ENCODE measurements at places on chromosomes 1 and 21.
A peak's percentile ranks its signal among the peaks of the same experiment; 100 is the strongest.

- no peak for DNase-seq
Measured at GRCh38 chr1:55375617-55376258, 160.6 kb upstream of the USP24 start.

DNA sequence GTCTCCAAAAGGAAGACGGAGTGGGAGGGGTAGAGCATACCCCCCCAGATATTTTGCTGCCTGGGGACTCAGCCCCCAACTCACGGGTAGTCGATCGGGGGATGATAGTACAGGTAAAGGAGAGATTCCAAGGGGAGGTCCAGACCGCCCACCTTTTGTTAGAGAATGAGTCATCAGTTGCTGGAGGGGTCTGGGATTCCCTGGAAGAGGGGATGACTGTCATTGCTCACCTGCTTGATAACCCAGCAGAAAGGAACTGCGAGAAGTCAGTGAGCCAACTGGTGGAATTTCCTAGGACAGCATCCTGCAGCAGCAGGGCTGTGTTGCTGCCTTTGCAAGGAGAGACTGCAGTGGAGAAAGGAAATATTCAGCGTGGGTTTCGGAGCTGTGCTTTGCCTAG, 64.4 kb downstream of the MACF1 start:
- no peak for DNase-seq

DNA sequence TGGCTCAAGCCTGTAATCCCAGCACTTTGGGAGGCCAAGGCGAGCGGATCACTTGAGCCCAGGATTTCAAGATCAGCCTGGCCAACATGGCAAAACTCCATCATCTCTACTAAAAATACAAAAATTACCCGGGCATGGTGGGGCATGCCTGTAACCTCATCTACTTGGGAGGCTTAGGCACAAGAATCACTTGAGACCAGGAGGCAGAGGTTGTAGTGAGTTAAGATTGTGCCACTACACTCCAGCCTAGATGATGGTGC, 12.0 kb downstream of the PALMD start:
- no peak for DNase-seq

GRCh38 chr1:90996742-90997413, 25.0 kb downstream of the ZNF644 start:
- DNase-seq: no peak

GRCh38 chr1:205805082-205805711, 7.8 kb downstream of the SLC41A1 start:
- DNase-seq: no peak

- no peak for DNase-seq
Measured at GRCh38 chr21:44730951-44731579, 19.7 kb upstream of the TSPEAR start.

DNA sequence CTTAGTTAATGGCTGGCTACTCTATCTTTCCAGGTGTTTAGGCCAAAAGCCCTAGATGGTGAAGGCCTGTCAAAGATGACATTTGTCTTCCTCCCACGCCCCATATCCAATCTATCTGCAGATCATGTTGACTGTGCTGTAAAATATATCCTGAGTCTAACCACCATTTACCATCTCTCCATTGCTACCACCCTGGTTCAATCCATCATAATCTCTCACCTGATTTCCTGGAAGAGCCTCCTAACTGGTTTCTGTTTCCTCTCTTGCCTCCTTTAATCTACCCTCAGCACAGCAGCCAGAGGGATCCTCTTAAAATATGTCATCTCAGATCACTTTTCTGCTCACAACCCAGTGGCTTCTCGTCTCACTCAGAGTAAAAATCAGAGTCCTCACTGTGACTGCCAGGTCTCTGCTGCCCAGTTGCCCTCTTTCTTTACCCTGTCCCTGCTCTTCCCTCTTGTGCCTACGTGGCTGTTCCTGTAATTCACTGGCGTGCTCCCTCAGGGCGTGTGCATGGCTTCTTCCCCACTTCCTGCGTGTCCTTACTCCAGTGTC, 17.8 kb downstream of the TMEM50A start:
- no peak for DNase-seq

GRCh38 chr1:205939690-205940330, 3.4 kb downstream of the SLC26A9 start:
- DNase-seq: no peak

- peak; percentile 41 for DNase-seq
Measured at GRCh38 chr1:41662765-41663437, 178.4 kb upstream of the EDN2 start.

DNA sequence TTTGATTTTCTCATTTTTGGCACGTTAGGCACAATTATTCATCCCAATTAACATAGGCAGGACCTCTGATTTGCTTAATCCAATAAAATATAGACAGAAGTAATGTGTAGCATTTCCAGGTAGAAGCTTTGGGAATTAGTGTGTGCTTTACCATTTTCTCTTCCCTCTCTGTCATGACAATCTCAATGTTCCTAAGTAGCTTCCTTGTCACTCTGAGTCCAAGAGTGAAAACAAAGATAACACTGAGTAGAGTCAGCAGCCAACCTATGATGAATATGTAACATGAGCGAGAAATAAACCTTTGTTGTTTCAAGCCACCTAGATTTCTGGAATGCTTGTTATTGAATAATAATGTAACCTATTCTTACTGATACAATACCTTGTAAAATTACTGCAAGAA, 283.8 kb downstream of the OMA1 start:
- DNase-seq: no peak

DNA sequence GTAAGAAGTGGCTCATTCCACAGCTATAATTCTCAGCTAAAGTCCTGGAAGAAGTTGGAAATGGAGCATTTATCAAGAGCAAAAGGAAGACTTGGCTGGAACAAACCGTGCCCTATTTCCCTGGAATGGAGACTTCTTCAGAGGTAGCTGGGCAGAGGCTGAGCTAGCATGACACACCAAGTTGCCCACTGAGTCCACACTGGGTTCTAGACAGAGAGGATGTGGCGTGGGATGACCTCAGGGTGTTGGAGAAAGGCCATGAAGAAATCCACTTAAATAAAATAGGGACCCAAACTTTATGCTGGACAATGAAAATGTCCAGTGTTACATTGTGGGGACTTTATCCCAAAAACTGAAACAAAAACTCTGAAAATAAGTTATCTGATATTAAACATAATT, 116.2 kb downstream of the KCNJ6 start:
- no peak for DNase-seq

GRCh38 chr1:81351864-81352263, 448.9 kb upstream of the ADGRL2 start:
- DNase-seq: no peak

GRCh38 chr1:205924460-205924790, 18.8 kb downstream of the SLC26A9 start:
- DNase-seq: no peak

DNA sequence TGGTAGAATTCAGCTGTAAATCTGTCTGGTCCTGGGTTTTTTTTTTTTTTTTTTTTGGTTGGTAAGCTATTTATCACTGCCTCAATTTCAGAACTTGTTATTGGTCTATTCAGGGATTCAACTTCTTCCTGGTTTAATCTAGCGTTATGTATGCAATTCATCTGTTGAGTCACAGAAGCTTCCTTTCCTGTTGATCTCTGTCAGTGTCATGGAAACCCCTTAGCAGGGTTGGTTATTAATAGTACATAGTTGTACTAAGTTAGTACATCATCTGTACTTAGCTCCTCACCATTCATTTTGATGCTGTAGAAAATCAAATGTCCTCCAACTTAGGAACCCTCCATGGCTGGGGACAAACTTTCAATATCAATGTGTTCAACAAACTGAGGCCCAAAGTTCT, 51.0 kb upstream of the BARHL2 start:
- DNase-seq: no peak

DNA sequence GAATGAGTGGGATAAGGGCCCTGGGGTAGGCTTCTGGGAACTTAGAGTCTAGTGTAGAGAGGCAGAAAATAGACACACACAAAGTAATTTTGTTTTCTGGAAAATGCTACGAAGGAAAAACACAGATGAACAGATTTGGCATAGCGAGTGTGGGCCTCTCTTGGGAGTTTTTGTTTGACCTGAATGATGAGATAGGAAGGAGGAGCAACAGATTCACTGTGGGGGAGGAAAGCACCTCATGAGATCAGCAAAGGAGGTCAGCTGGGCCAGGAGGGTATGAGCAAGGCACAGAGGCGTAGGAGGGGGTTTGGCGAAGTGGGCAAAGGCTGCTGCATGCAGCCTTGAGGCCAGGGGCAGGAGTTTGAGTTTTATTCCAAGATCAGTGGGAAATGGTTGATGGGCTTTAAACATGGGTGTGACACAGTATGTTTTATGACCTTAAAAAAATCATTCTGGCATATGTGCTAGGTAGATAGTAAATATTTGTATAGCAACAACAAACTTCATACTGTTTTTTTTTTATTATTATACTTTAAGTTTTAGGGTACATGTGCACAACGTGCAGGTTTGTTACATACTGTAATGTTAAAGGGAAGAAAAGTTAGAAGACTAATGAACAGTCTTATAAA, 57.9 kb downstream of the FGGY start:
- DNase-seq: no peak

DNA sequence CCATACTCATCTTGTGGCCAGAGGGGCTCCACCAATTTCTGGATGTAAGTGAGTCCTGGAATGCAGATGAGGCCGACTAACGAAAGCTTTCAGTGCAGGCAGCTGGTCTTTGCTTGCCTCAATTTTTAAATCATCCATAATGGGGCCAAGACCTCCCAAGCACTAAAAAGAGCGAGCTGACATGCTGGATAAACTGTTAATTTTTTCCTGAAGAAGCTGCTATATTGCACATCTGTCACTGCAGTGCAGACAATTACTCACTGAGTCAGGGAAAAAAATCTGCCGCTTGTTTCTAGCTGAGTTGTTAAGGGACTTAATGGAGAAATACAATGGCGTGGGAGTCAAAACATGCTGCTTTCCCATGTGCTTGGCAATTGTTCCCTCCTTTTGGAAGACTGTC, 205.5 kb downstream of the GPATCH2 start:
- DNase-seq: no peak

GRCh38 chr1:32848354-32849063, 22.2 kb downstream of the FNDC5 start:
- no peak for DNase-seq

- no peak for DNase-seq
Measured at GRCh38 chr1:154735061-154735803, 127.2 kb upstream of the ADAR start.

DNA sequence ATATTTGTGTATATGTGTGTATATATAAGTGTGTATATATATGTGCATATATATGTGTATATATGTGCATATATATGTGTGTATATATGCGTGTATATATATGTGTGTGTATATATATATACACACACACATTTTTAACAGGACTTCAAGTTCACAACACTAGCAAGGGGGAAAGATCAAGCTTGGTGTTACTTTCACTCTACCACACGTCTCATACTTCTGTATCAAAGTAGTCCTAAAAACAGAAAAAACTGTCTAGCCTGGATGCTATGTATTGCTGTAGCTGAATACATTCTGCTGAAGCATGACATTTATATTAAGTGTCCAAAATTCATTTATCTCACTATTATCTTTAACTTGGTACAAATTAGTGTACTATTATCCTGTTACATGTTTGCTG, 17.9 kb upstream of the ATP6V1G3 start:
- DNase-seq: no peak

DNA sequence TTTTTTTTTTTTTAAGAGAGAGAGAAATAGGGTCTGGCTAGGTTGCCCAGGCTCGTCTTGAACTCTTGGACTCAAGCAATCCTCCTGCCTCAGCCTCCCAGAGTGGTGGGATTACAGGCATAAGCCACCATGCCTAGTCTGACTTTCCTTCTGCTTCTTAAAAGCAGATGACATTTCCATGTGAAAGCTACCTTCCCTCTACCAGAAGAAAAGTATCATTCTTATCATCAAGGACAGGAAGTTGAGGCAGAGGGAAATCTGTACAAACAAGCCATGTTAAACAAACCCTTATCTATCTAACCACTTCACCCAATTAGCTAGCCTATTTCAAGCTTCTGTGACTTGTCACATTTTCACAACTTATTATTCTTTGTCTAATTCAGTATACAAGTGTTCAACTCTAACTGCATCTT, 54.8 kb downstream of the SAMSN1 start:
- DNase-seq: no peak

DNA sequence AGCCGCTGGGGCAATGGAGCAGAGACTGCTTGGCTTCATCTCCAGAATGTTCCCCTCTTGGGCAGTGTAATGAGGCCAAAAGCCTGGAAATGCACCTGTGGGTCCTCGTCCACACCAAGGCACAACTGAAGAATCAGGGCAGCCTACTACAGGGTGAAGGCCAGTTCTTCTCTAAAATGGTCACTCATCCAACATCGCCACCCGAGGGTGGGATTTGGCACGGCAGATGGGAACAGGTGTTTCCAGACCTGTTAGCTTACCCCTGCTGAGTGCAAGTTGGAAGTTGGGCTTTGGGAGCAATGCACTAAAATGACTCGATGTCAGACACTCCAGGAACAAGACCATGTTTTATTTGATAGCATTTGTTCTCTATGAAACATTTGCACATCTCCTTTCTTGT, 543.7 kb downstream of the NPHP4 start:
- DNase-seq: no peak

DNA sequence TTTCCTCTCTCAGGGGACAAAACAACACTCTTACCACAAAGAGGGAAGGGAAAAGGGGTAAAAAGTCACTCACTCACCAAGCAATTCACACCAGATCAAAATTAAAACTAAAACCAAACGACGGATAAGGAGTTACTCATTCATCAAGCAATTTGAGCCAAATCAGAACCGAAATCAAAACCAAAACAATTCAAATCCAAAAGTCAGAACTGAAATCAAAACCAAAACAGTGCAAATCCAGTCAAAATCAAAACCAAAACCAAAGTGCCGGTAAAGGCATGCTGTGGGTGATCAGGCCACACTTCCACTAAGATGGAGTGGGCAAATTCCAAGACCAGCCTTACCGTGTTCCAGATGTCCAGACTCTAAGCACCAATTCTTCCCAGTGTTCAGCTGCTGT, 717.9 kb downstream of the AMY1C start:
- DNase-seq: no peak

GRCh38 chr1:4743978-4744750, 89.8 kb downstream of the AJAP1 start:
- DNase-seq: no peak

- no peak for DNase-seq
Measured at GRCh38 chr1:222540598-222540995, 7.3 kb downstream of the HHIPL2 start.

- no peak for DNase-seq
Measured at GRCh38 chr1:192627901-192628300, 8.0 kb upstream of the RGS13 start.

DNA sequence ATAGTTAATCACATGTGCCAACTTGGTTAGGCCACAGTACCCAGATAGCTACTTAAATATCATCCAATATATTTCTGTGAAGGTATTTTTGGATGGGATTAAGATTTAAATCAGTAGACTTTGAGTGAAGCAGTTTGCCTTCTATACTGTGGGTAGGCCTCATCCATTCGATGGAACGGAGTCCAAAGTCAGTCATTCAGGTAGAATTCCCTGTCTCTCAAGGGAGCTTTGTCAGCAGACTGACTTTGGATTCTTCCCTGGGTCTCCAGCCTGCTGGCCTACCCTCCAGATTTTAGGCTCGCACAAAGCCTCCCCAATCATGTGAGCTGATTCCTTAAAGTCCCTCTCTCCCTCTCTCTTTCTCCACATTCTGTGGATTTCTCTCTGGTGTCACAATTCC, 145.1 kb upstream of the MAGI3 start:
- no peak for DNase-seq

- no peak for DNase-seq
Measured at GRCh38 chr1:167515461-167515860, 2.9 kb downstream of the CD247 start.
